ENCODE measurements at places on chromosomes 1 and 21.
A peak's percentile ranks its signal among the peaks of the same experiment; 100 is the strongest.

- DNase-seq, result no peak
Measured at GRCh38 chr1:228219962-228220780, 12.3 kb downstream of the OBSCN start.

GRCh38 chr1:52825868-52826267, 16.7 kb upstream of the ZYG11A start:
- no peak for DNase-seq

DNA sequence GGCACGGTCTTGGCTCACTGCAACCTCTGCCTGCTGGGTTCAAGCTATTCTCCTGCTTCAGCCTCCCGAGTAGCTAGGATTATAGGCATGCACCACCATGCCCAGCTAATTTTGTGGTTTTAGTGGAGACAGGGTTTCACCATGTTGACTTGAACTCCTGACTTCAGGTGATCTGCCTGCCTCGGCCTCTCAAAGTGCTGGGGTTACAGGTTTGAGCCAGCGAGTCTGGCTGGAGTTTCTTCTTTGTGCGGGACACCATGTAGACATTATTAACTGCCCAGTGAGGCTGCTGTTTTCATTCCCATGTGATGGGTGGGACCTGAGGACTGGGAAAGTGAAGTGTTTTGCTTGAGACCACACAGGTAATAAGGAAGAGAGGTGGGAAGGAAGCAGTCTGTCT, 23.3 kb downstream of the PLA2G5 start:
- no peak for DNase-seq

DNA sequence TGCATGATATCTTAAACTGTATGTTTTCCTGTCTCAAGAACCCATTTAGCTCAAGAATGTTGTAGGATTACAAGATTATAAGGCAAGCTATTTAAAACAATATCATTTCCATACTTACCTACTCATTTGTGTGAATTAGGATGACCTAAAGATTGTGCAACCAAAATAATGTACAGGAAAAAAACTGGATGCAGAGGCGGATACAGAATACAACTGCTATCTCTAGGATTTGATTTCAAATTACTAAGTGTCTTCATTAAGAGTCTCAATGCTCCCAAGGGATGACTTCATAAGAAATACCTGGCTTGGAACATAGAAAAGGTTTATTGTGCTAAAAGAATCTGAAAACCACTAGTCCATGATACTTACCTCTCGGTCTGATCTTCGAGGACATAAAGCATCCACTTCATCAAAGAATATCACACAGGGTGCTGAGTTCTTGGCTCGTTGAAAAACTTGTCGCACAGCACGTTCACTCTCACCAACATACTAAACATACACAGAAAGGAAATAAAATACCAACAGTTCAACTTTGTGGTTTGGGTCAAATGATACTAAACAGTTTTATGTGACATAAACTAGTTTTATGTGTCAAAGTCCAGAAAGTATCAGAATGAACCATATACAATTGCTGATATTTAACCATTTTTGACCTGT, 54.9 kb downstream of the NVL start:
- no peak for DNase-seq

DNA sequence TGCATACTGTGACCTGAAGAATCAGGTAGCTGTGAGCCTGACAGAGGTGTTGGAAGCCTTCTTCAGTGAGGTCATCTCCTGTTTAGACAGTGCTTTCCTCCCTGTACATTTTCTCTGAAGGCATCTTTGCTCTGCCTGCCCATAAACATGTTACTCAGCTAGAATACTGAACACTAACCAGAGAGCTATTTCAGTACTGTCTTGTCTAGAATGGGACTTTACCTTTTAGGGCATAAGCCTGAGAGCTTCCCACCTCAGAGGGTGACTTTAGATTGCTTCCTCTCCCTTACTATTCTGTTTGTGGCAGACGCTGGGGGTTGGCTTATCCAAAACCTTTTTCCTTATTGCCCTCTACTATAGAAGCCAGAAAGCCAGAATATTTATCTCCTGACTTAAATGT, 23.3 kb upstream of the ZNF326 start:
- DNase-seq, result no peak

GRCh38 chr1:155062702-155063411, 683 bp upstream of the EFNA4 start:
- DNase-seq, result no peak

- DNase-seq, result no peak
Measured at GRCh38 chr1:60670302-60670701, 412.1 kb upstream of the NFIA start.

DNA sequence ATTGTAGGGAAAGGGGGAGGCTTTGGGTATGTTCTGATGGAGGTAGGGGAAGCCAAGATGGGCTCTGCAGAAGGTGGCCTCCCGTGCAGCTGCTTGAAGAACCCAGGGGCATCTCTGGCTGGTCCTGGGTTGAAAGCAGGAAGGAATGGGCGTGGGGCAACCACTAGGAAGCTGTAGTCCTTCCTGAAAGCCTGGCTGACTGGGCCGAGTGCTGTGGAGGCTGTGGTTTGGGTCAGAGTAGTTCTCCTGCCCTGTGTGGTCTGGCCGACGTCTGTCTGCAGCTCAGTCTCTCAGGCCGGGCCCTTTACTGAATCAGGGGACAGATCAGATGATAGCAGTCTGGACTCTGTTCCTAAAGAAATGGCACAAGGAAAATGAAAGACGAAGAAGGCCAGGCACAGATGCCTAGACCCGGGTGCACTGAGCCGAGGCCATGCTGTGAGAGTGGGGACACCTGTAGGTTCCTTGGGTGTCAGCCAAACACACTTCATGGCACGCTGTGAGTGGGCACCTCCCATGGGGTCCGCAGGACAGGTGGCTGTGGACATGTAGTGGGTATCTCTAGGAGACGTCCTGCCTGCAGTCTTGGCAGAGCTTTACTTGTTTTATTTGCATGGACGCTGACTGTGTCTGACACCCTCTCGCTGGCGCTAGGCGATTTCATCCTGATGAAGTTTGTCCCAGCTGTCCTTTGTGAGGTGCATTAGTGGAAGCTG, 87.0 kb downstream of the POFUT2 start:
- no peak for DNase-seq

DNA sequence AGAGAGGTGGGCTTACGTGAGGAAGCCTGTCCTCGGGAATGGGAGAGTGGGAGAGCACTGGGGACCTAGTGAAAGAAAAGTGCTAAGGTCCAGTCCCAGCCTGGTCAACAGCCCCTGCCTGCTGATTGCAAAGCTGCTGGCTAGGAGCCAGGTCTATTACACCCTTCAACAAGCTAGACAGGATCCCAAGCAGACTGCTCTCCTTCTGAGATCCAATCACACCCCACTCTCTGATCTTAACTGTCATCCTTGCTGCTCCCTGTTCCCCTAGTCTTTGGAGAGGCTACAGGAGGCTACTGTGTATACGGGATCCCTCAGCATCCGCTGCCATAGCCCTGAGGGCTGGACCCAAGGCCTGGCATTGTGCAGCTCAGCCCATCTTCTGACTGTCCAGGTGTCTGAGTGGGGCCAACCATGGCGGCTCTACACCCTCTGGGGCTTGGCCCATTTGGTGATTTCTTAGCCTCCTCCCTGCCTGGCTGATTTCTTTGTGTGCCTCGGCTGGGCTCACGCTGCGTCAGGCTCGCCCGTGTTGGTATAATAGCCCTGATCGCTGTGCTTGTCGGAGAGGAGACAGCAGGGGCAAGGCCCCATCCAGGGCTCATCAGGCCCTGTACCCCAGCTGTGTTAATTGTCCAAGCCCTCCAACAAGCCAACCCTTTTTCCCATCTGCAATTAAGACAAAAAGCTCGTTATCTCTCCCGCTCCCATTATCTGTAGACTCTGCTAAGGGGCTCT, 43.9 kb downstream of the NAV1 start:
- no peak for DNase-seq

DNA sequence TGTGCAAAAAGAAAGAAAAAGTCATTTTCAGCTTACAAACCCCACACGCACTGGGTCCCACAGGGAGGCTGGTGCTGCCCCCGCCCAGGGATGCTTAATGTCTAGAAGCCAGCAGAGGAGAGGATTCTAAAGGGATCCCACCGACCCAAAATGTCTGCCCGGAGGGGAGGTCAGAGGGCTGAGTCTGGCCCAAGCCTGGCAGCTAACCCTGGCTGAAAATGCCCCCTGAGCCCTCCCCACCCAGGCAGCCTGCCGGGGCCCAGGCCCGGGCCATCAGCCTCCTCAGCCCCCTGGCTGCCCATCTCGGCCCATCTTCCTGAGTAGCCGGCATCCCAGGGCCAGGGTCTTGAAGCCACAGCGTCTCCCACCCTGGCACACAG, 33.5 kb downstream of the ACOT7 start:
- no peak for DNase-seq

GRCh38 chr1:2125350-2126211, 69.0 kb downstream of the FAAP20 start:
- DNase-seq, result no peak

- peak; percentile 65 for DNase-seq
Measured at GRCh38 chr1:151314137-151314875, 12.9 kb downstream of the PI4KB start.

DNA sequence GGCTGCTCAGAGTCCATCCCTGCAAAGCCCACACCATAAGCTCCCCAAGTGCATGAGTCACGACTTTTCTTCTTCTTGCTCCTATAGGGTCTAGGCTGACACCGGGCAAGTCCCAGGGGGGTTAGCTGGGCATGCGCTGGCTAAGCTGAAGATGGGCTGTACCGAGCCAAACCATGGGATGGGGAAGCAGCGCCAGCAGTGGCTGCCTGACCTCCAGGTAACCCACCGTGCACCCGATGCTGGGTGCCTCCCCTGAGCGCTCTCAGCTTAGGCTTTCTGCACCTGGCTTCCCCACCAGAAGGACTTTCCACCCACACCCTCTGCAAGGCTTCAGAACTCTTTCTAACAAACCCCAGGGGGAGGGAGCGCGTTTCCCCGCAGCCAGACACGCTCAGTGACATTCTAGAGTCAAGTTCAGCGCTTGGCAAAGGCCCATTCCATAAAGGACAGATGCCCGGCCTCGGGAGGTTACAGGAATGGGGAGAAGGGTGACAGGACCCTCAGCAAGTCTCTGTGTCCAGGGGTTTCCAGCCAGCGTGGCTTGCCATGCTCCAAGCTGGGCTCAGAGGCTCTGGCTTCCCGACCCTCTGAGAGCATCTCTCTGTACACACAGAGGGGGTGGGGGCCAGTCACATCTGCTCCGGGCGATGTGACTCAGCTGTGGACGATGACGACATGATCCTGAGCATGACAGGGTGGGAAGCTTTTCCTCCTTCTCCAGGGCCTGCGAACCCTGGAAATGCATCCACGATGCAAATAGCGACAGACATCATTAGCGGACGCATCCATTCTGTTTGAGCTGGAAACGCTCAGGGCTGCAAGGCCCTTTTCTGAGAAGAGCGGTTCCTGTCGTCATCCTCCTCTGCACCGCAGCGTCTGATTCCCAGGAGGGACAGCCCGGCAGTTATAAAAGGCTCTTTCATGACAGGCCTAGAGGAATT, 107.8 kb downstream of the SIK1 start:
- peak; percentile 47 for DNase-seq

DNA sequence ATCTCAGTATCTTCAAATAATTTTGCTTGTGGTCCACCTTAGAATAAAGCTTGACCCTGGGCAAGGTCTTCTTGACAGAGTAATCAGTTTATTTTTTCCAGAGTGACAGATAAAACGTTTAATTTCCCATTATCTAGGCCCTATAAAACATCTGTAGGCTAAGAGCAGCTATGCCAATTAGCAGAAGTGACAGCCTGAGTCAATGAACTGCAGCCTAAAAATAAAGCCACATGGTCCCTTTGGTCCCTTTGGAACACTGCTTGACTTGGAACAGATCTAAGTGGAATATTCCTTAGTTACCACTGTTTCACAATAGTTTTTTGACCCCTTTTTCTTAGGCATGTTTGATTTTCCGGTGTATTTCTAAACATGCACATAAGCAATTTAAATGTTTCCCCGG, 6.3 kb upstream of the RGS13 start:
- no peak for DNase-seq

- DNase-seq, result peak; percentile 28
Measured at GRCh38 chr1:232952514-232953499, 2.4 kb downstream of the NTPCR start.

GRCh38 chr1:59765011-59765730, 49.6 kb upstream of the HOOK1 start:
- no peak for DNase-seq

DNA sequence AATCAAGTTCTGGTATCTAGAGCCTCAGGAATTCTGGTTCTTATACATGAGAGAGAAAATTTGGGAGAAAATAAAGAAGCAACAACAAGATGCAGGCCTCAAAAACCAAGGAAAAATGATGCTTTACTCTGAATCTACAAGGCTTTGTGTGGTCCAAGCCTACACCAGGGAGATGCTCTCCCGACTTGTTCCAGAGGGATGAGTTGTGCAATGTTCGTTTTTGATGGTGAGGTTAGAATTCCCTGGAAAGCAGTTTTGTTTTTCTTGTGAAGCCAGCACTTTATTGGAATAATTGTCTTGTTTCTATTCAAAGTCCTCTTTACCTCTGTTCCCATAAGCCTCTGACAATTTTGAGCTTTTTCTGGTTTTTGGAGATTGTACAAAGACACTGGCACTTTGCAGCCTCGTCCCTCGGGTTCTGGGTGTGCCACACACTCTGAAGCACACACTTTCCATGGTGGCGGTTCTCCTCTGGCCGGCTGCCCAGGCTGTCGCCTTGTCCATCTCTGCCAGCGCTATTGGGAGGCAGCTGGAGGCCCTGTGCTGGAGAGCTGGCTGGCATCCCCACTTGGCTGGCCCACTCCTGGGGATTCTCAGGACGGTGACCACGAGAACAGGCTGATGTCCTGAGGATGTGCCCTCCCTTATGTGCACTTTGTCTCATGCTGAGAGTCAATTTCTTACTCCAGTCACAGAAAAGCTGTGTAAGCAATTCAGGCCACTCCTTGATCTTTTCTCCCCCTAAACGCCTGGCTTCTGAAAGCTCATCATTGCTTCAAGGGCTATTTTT, 70.2 kb downstream of the EDEM3 start:
- DNase-seq, result no peak

- DNase-seq, result no peak
Measured at GRCh38 chr1:159089184-159089791, 12.7 kb upstream of the AIM2 start.

GRCh38 chr1:113241237-113241636, 149.1 kb upstream of the MAGI3 start:
- DNase-seq, result no peak

DNA sequence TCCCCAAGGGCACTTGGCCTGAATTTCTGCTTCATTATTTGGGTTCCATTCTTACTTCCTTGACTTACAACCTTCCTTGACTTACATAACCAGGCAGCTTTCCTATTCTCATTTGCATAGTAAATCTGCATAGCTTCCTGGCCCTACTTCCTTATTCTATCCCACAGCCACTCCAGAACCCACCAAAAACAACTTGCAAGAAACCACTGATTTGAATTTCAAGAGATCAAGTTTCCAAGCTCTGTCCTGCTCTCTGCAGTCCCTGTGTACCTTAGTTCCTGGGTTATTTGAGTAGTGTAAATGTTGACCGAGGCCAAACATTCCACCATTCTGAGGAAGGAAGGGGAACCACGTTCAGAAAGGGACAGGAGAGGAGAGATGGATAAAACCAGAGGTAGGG, 603.3 kb downstream of the PTPRC start:
- DNase-seq, result no peak
